GM12864 (cell line): ENCODE measurements at places on chromosomes 1 and 21.
A peak's percentile ranks its signal among the peaks of the same experiment; 100 is the strongest.

DNA sequence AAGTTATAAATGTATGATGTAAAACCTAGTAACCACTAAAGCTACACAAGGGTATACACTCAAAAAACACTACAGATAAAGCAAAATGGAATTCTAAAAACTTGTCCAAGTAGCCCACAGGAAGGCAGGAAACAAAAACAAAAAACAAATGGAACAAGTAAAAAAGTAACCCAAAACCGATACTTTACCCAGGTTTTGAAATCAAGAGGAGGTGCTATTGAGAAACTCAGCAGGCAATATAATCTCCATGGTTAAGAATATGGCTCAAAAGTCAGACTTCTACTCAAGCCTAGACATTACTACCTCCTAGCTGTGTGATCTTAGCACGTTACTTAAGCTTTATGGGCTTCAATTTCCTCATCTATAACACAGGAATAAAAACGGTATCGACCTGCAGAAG lies 13.3 kb downstream of the RBBP5 start:
- DNase-seq: no peak

GRCh38 chr1:910311-910880 lies 13.3 kb upstream of the SAMD11 start:
- no peak for DNase-seq

DNA sequence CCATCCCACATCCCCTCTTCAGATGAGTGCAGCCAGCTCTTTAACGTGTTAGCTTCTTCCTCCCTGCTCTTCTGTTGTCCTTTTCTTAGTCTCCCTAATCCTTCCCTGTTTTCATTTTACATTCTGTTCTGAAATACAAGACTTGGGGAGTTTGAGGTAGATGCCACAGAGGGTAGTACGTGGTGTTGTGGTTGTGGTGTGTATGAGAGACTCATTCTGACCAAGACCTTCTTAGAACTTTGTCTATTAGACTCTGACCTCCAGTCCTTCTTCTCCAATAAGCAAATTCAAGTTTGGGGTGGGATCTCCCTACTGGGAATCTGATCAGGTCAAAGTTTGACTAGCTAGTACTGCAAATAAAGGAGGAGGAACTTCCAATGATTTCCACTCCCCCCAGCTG lies 39.5 kb downstream of the CACNA1E start:
- no peak for DNase-seq

GRCh38 chr1:245827301-245827700 lies 672.5 kb downstream of the KIF26B start:
- no peak for DNase-seq

DNA sequence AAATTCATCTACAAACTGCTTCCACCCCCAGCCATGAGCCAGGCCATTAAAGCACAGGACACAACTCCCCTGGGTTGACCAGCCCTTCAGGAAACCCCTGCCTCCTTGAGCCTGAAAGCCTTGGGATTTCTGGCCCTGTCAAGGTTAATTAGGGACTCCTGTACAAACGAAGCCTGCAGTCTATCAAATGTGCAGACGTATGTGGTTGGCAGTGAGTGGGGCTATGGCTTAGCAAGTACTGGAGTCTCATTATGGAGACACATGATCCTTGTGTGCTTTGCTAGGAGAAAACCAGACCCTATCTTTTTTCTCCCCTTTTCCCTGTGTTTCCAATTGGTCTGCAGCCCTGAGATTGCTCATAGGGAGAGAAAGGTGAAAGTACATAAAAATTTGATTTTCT lies 588.3 kb upstream of the USP24 start:
- DNase-seq: no peak

- DNase-seq: peak; percentile 80
Measured at GRCh38 chr1:154157520-154158306, 2.8 kb upstream of the NUP210L start.

- DNase-seq: no peak
Measured at GRCh38 chr1:156601892-156602291, 613 bp upstream of the GPATCH4 start.

DNA sequence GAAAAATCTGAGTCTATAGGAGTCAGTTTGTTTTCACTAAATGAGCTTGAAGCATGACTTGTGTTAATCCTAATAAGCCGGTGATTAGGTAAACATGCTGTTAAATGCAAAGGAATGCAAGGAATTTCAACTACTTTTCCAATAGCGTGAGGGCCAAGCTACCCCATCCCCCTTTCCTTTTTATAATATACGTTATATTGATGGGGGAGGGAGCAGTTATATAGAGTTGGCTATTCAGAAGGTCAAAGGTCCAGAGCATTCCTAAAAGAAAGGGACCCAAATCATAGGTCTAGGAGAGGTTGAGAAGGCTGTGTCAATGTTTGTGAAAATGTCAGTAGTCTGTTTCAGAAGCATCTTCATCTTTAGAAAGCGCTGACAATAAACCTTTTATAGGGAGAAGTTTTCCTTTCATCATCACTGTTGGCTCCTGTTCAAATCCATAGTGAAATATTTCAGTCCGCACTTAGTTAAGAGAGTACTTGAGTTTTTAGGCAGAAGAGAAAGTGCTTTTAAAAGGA lies 3.8 kb downstream of the CCN1 start:
- no peak for DNase-seq

GRCh38 chr1:6245086-6245868 lies 1.3 kb downstream of the HES3 start:
- no peak for DNase-seq

GRCh38 chr1:245180496-245181157 lies 25.8 kb downstream of the KIF26B start:
- no peak for DNase-seq

- no peak for DNase-seq
Measured at GRCh38 chr1:99482750-99483149, 163.2 kb upstream of the PALMD start.
